Cardiac fibroblast (primary cell): ENCODE measurements at places on chromosomes 3 and 15.
A peak's percentile ranks its signal among the peaks of the same experiment; 100 is the strongest.

GRCh38 chr3:62607287-62608029 lies 234.1 kb upstream of the FEZF2 start:
- DNase-seq = peak; percentile 93

GRCh38 chr3:134060561-134061385 lies 31.0 kb upstream of the SLCO2A1 start:
- no peak for DNase-seq

DNA sequence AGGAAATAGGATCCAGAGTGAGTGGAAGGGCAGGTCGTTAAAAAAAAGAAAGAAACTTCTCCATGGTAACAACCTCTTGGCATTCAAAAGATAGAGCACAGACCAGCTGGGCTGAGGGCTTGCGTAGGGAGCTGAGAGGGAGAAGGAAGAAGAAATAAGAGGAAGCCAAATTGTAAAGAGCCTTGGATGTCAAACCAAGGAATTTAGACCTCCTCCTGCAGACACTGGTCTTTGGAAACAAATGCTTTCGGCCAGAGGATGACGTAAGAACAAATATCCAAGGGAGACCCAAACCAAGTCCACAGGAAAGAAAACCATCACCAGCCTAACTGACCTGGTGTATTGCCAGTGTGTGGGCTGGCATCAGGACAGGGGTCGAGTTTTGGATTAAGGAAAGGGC lies 155.2 kb downstream of the UACA start:
- peak; percentile 88 for DNase-seq

DNA sequence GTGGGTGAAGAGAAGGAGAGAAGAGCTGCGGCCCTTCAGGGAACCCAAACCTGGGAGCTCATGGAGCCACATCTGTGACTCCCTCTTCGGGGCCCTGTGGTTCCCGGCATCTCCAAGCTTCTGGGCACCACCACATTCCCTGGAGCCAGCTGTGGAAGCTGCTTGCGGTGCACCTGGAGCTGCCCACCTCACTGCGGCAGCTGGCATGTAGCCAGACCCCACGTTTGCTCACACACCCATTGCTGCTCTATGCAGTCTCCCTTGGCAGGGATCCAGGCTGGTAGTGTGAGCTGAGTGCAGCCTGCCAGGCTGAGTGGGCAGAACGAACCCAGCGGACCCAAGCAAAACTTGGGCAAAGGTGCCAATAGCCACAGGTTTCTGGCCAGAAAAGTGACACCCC lies 16.8 kb upstream of the PLA2G4E start:
- DNase-seq = no peak

DNA sequence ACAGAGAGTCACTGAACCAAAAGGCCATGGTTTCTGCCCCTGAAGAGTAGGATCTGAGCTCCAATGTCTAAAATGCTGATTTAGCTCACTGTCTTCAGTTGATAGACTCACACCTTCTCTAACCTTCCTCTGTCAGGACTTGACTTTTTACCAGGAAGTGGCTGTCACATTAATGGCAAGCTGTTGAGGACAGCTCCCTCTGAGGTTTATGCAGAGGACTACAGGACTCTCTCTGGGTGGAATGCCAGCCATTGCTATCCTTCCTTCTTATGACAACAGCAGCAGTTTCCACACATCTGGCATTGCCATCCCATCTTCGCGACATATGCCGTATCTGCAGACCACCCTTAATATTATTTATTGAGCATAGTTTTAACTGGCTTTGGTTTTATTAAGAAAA lies 103.8 kb upstream of the PRICKLE2 start:
- DNase-seq = no peak

- DNase-seq = no peak
Measured at GRCh38 chr3:112013784-112014143, 15.0 kb downstream of the TAGLN3 start.

DNA sequence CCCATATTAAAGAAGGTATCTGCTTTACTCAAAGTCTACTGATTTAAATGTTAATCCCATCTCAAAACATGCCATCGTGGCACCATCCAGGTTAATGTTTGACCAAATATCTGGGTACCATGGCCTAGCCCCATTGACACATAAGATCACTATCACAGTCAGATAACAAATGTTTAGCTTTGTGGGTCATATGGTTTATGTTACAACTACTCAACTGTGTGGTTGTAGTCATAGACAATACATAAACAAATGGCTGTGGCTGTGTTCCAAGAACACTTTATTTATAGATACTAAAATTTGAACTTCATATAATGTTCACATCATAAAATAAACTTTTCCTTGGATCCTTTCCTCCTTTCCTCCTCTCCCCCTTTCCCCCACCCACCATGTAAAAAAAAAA lies 9.8 kb upstream of the SNRPN start:
- no peak for DNase-seq

DNA sequence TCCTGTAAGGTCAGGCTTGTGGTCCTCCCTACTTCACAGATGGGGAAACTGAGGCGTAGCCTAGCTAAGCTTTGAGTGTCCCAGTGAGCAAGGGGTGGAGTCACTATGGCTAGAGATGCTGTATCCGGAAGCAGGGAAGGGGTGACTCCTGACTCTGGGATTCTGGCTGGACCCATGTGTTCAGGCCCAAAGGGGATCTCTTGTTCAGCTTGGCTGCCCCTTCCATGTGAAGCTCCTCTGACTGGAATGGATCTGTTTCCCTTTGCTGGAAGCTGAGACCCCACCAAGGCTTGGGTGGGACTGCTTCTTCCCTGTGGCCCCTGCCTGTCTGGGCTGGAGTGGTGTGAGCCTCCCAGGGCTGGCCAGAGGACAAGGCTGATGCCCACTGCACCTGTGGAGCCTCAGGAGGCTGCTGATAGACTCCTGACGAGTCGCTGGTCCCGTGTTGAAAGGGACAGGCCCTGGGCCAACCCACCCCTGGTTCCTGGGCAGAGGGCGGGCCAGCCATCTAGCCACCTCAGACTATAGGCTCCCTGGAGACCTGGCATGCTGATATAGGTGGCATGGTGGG lies 1.0 kb downstream of the MAPKAPK3 start:
- DNase-seq = no peak

DNA sequence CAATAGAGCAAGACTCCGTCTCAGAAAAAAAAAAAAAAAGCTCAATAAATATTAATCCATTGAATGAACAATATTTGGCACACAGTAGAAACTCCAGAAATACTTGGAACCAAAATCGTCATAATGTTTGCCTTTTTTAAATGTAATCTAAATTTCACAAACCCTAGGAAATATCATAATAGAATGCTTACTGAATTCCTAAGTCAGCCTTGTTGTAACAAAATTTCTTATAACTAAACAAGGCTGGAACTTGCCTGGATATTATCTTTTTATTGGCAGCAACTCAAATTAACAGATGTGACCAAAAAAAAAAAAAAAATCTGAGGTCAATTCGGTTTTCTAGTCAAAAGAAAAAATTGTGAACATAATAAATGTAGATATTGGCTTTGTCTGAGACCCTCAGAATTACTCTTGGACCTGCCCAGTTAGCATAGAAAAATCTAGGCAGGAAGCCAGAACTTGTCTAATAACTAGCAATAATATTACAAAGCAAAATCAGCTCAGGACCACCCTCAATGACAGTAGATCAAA lies 33.3 kb downstream of the GABPB1 start:
- peak; percentile 28 for DNase-seq

DNA sequence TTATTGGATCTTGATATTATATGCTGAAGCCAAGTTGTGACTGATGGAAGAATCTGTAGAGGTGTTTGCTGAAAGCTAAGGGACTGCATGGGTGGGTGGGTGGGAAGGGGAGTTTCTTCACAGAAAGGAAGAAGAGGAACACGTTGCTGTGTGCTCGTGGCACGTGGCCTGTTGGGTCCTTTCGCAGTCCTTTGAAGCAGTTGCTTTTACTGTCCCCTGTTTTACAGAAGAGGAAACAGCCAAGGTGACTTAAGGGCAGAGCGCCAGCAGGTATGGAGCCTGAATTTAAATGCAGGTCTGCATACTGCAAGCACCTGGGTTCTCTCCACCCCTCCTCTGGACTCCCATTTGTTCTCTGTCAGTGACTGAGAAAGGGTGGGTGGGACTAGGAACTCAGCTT lies 59.4 kb upstream of the PRR23C start:
- no peak for DNase-seq

DNA sequence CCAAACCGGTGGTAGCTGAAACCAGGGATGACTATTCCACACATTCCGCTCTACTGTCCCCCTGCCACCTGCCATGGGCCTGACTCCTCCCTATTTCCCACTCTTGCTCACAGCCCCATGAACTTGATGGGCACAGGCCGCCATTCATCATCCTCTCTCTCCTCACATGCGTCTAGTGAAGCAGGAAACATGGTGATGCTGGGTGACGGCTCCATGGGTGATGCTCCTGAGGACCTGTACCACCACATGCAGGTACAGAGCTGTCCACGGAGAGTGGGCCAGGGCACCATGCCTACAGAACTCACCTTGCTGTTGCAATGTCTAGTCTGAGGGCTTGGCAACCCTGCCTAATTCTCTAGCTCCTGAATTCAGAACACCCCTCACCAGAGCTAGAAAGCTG lies 23.3 kb upstream of the MANF start:
- DNase-seq = no peak

DNA sequence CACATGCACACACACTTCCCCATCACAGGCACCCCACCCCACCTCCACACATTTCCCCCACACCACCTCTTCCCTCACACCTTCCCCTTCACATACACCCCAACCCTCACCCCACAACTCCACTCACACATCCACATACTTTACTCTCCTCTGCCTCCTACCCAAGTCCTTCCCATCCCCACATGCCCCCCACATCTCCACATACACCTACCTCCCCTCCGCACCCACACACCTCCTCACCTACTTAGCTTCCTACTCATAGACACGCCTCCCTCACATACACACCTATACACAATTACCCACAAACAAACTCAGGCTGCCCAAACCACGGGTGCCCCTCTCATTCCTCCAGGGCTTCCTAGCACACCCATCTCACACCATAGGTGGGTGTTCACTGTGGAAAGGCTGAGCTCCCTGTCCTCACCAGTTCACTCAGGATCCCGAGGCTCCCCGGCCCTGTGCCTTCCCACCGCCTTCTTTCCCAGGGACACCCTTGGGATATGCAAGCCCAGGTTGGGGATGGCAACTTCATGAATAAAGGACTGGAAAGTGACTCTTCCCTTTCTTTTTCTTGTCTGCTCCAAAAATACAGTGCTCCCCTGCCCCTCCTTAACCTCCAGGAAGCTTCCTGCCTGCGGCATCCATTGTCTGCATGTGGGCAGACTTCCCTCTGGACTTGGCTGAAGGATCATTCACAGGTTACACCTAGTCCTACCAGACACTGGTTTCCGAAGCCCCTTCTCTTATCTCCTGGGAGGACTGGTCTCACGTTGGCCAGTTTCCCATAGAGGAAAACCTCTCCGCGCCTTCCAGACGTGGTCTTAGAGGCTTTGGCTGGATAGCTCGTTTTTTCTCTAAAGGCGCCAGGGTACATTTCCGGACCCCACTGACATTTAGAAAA lies 61.5 kb downstream of the SLCO2A1 start:
- DNase-seq = no peak

GRCh38 chr15:96066126-96066525 lies 264.4 kb upstream of the NR2F2 start:
- no peak for DNase-seq

GRCh38 chr3:50293079-50293801 lies 1.0 kb upstream of the IFRD2 start:
- DNase-seq = no peak

DNA sequence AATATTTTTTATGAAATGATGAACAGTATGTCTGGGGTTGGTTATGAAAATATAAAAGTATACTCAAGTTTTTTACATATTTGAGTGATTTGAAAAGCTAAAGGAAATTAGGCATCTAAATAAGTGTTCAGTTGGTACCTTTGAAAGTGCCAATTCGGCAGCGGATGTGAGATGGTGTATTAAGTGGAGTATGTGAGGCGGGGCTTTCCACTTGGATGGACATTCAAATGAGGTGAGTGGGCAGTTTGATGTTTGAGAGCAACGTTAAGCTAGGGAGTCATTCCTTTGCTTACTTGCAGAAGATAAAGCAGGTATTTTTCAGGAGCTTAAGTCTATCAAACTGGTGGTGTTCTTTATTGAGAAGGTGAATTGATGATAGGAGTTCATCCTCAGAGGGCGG lies 189.0 kb upstream of the GOLIM4 start:
- DNase-seq = no peak

DNA sequence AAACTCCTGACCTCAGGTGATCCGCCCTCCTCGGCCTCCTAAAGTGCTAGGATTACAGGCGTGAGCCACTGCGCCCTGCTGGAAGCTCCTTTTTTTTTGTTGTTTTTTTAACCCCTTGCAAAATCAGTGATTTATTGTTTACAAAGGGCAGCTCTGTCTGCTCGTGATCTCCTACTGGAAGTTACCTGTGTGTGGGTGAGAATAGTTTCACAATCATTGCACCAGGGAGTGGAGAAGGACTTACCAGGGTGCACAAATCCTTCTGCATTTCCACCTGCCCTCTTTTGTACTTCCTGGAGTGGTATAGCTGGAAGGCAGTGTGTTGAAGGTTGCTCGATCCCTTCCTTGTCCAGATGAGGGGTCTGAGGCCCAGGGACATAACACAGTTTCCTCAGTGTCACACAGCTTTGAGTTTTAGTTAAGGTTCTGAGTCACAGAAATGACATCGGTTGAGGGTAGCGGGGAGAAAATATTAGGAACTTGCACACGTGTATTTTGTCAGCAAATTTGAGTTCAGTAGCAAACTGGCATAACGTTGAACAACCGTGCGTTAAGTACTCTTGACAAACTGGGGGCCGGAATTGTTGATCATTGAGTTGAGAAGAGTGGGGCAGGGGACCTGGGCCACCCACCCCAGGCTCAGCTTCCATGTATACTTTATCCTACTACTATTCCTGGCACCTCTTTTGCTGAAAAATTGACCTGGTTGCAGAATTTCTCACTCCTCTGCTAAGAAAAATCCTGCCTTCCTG lies 11.3 kb upstream of the TRAK1 start:
- no peak for DNase-seq

- DNase-seq = no peak
Measured at GRCh38 chr3:21414506-21414905, 336.5 kb downstream of the ZNF385D start.

GRCh38 chr15:72229076-72229946 lies 1.7 kb downstream of the PKM start:
- DNase-seq = peak; percentile 86

DNA sequence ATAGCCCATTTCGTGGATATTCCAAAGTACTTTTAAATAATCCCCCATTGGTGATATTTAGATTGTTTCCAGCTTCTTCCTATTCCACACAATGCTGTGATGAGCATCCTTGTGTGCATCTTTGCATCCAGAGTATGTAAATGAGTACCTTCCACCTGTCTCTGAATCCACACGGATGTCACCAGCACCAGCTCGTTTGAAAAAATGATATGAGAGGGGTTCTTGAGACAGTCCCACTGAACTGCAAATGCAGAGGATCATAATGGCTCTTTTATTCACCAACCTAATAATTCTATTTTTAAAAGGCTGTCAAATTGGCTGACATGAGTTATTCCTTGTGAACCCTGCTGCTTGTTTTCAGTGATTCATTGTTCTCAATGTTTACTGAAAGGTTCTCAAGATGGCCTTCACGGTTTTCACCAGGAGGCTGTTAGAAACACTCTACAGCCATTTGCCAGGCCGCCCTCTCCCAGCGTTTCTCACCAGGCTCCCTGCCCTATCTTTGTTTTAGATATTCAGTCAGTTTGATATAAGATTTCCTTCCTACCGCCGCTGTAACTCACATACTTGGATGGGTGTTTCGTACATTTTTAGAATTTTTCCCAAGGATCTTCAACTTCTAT lies 96.7 kb upstream of the PTPRG start:
- peak; percentile 16 for DNase-seq

- no peak for DNase-seq
Measured at GRCh38 chr15:25173241-25174028, 218.6 kb downstream of the SNRPN start.

- DNase-seq = peak; percentile 65
Measured at GRCh38 chr3:173397161-173398110, at the start of gene NLGN1. Gene NLGN1, plus strand, starts transcription at chr3:173397744.

GRCh38 chr3:79253704-79254103 lies 514.1 kb downstream of the ROBO1 start:
- no peak for DNase-seq
